ENCODE measurements at places on chromosomes 7 and 10. TPM values are rescaled to one million over a fixed set of nuclear protein-coding genes. Genes with fewer than 3 reads are reported as not detected.
A peak's percentile ranks its signal among the peaks of the same experiment; 100 is the strongest.

Gene UCMA
- total RNA-seq = not detected

GRCh38 chr7:78326189-78326588, 527.6 kb downstream of the PHTF2 start:
- DNase-seq = no peak
- H3K4me3 ChIP-seq = no peak overlapping the region
- no peaks in the 10 kb centered on the region for H3K27me3 ChIP-seq
- H3K4me1 ChIP-seq = no peaks in the 10 kb centered on the region

DNA sequence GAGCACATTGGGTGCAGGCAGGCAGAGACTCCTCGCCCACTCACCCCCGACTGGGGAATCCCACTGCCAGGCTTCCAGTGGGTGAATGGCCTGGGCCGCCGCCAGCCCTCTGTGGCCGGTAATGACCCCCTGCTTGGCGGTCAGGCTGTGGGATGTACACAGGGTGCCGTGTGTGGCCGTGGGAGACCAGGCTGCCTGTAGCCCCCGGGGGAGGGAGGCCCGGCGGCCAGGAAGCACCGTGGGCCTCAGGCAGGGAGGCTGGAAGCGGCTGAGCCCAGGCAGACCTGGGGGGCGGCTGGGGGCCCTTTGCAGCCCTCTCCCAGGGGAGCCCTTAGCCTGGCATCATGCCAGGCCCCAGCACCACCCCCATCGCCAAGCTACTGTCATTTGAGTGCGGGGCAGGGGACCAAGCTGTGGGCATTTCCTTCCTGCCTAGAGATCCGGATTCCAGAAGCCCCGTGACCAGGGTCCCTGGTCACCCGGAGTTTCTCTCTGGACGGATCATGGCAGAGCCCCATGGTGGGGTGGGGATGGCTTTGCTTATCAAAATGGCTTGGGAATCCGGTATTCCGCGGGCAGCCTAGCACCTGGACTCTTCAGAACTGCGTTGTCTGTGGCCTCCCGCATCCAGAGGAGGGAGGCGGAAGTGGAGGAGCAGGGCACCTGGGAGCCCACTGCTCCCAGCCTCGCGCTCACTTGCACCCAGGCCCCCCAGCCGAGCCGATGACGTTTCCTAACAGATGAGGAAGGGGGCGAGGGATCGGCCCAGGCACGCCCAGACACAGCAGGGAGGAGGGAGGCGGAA, 1.1 kb downstream of the TTYH3 start:
- peak overlapping the region; percentile 88 for H3K27ac ChIP-seq
- H3K36me3 ChIP-seq = no peaks in the 10 kb centered on the region
- H3K4me3 ChIP-seq = peak overlapping the region; percentile 78
- no peaks in the 10 kb centered on the region for H3K27me3 ChIP-seq

DNA sequence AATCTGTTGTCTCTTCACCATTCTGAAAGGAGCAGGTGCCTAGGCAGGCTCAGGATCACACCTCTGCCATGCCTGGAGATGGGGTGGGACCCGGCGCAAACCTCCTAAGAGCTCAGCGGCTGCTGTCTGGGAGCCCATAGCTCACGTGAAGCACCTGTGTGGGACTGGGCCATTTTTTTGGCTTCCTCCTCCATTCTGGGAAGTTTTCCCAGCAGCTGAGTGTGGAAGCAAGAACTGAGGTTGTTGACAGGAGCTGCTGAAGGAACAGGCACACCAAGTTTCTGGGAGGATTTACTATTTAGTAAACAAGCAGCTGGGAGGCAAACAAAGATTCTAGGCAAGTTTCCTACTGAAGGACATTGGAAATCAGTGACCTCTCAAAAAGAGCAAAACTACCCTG, 77.3 kb downstream of the FAM13C start:
- no peaks in the 10 kb centered on the region for H3K27me3 ChIP-seq
- peaks cover 12% of the 10 kb centered on the region for H3K4me1 ChIP-seq
- H3K36me3 ChIP-seq = no peaks in the 10 kb centered on the region
- H3K27ac ChIP-seq = no peak overlapping the region
- H3K4me3 ChIP-seq = no peak overlapping the region

Measured in testis (tissue), 5 donors.